ENCODE measurements at places on chromosomes 4 and X.

DNA sequence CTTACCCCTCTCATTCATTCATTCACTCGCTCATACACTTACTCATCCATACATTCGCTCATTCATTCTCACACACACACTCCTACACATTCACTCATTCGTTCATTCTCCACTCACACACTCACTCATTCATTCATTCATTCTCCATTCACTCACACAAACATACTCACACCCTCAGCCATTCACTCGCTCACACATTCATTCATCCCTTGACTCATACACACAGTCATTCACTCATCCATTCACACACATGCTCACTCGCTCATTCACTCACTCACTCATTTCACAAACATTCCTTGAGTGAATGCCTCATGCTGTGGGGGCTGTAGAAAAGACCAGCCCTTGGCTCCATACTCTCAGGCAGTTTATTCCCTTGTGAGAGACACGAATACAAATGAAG, 151.1 kb upstream of the MAMLD1 start:
- no peak for DNase-seq

- DNase-seq, result no peak
Observed at GRCh38 chr4:8114456-8115202, 44.0 kb downstream of the ABLIM2 start.

DNA sequence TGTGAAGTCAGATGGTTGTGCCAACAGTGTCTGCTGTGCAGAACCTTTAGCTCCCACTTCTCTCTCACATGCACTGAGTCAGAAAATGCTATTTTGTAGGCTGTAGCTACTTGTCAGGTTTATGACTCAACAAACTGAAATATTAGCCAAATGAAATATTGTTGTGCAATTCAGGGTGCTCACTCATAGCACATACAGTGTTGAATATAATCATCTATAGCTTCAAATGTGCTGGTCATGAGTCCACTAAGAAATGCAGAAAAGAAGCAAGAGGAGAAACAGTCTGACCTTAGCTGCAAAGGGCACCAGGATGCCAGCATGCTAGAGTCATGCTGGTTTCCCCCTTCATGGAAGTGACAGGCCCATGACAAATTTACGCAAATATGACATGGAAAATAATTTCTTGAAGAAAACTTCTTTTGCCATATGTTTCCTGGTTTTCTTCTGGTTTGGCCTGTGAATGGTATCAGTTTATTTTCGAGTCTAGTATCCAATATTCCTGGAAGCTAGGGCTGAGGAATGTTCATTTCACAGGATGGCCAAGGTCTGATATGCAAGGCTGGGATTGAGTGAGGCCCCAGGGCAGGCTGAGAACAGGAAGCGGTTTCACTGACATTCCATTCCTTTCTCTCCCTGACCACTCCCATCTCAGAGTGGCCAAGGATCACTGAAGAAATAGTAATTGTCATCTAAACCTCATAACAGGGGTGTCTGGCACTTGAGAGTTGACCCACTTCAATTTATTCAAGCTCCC, 10.3 kb upstream of the CXCL2 start:
- DNase-seq, result no peak

DNA sequence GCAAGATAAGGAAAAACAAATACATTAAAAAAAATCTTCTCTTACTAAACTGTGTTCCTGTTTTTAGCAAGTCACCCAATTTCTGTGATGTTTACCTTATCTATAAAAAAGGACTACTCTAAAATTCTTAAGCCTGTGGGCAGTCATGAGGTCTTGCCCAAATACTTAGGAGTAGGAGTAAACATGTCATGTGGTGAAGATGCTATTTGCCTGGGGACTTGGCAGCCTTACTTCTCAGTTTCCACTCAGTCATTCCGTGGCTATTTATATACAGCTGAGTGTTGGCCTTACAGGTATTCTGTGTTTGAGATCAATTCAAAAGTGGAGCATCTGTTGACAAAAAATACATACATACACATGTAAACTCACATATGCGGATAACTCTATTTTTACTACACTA, 89.9 kb upstream of the TLR2 start:
- no peak for DNase-seq

DNA sequence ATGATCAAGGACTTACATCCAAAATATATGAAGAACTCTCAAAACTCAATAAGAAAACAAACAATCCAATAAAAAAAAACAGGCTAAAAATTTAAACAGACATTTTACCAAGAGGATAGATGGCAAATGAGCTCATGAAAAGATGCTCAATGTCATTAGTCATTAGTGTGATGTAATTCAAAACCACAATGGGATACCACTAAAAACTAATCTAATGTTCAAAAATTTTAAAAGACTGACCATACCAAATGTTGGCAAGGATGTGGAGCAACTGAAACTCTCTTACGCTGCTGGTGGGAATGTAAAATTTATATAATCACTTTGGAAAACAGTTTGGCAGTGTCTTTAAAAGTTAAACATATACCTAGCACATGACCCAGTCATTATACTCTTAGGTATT, 43.7 kb downstream of the RPS6KA6 start:
- no peak for DNase-seq

DNA sequence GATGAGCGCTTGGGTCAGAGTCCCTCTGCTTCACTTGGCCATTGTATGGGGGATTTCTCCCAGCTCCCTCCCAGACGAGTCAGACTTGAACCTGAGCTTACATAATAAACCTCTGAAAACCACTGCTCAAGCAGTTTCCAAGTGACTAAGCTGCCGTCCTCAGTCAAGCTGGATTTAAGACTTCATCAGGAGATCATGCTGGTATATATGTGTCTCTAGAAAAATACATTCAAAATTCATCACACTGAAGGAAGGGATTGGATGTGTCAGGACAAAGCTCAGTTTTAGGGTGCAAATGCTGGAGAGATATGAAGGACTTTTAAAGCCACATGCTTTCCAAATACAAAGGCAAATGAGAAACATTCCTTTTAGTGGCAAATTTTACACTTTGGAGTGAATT, 114.3 kb downstream of the QDPR start:
- DNase-seq, result no peak

DNA sequence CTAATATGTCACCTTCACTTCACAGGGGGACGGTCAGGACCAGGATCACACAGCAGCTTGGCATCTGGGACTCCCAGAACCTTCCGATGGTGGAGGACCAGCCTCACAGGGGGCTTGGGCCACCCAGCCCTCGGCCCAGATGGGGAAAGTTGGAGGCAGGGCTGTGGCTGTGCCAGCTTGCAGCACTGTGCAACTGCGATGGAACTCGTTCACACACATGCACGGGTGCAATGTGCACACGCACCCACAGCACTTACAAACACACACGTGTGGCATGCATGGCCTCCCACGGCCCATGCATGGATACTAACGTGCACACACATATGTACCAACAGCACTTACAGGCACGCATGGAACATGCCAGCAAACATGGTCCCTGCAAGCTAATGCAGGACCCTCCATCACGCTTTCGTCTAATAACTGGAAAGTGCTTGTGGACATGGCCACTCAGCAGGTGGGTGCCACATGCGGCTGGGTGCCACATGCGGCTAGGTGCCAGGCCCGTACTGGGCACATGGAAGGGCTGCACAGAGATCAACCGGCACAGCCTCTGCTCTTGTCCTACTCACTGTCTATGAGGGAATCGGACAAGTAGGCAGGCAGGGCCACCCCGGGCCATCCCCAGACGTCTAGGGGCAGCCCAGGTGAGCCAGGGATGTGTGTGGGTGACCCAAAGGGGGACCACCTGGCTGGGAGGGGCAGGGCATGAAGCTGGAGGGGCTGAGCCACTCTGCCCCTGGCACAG, 63.2 kb downstream of the ADRA2C start:
- no peak for DNase-seq

DNA sequence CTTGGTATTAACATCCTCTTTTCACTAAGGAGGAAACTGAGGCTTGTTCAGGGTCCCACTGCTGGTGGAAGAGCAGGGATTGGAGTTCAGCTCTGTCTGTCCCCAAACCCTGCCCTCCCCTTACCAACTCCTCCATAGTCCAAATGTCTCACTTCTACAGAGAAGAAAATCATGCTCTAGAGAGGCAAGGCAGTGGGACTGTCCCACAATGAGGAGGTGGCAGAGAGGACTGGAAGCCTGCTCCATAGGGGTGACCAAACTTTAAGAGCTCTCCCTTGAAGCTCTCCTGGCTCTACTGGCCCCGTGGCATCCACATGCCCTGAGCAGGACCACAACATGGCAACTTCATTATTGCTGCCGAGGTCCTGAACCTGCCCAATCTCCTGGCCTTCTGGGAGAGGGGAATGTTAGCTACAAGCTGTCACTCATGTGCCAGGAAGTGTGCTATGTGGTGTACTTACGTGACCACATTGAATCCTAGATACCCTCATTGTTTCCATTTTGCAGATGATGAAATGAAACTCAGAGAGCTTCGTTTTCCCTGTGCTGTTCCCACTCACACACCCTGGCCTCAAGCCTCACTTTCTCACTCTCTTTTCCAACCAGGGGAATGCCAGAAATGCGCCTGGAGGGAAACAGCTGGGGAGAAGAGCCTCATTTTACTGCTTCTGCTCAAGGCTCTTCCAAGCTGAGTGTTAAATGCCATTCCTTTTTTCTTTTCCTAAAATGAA, 71.5 kb downstream of the ANAPC4 start:
- DNase-seq, result no peak

DNA sequence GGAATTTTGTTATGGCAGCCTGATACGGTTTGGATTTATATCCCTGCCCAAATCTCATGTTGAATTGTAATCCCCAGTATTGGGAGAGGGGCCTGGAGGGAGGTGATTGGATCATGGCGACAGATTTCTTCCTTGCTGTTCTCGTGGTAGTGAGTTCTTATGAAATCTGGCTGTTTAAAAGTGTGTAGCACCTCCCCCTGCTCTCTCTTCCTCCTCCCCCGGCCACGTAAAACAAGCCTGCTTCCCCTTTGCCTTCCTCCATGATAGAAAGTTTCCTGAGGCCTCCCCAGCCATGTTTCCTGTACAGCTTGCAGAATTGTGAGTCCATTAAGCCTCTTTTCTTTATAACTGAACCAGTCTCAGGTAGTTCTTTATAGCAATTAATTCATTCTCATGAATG, 37.9 kb downstream of the SUPT20HL2 start:
- no peak for DNase-seq

- DNase-seq, result no peak
Observed at GRCh38 chrX:132033166-132033565, 10.1 kb downstream of the STK26 start.

DNA sequence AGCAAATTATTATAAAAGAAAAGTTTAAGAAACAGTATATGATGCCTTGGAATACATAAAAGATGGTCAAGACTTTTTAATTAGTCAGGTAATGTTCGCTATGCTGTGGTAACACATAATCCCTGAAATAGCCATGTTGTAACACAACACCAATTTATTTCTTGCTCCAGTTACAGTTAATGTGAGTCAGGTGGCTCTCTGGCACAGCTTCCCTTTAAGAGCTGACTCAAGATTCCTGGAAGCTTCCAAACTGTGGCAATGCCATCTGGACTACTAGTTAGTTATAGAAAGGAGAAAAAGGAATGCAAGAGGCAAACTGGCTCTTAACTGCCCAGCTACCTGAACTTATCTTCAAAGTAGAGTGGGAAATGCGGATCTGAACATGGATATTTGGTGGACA, 210.5 kb downstream of the CHM start:
- DNase-seq, result peak; percentile 88

GRCh38 chrX:20374900-20375438, 108.3 kb upstream of the RPS6KA3 start:
- no peak for DNase-seq

DNA sequence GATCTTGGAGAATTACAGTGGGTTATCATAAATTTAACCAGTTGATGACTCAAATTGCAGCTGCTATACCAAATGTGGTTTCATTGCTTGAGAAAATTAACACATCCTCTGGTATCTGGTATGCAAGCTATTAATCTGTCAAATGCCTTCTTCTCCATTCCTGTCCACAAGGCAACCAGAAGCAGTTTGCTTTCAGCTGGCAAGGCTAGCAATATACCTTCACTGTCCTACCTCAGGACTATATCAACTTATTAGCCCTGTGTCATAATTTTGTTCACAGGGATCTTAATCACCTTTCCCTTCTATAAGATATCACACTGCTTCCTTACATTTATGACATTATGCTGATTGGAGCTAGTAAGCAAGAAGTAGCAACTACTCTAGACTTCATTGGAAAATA, 110.0 kb upstream of the GPC3 start:
- DNase-seq, result no peak

- no peak for DNase-seq
Observed at GRCh38 chrX:39890807-39891206, 207.0 kb downstream of the BCOR start.

- DNase-seq, result no peak
Observed at GRCh38 chr4:38757945-38758600, 24.7 kb downstream of the TLR10 start.

DNA sequence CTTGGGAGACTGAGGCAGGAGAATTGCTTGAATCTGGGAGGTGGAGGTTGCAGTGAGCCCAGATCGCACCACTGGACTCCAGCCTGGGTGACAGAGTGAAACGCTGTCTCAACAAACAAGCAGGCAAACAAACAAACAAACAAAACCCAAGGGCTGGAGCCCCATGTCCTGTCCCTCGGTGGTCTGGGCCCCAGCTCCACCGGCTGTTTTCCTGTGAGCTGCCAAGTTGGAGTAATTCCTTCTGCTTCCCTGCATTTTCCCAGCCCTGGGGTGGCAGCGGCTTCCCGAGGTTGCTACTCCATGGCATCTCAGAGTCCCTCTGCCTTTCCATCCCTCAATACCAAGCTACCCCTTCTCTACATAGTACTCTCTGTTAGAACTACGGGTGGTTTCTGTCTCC, 43.2 kb downstream of the RGS12 start:
- no peak for DNase-seq

- DNase-seq, result no peak
Observed at GRCh38 chrX:40971736-40972135, 113.5 kb upstream of the USP9X start.

- DNase-seq, result no peak
Observed at GRCh38 chrX:95056901-95057300, 1382.9 kb downstream of the FAM133A start.

DNA sequence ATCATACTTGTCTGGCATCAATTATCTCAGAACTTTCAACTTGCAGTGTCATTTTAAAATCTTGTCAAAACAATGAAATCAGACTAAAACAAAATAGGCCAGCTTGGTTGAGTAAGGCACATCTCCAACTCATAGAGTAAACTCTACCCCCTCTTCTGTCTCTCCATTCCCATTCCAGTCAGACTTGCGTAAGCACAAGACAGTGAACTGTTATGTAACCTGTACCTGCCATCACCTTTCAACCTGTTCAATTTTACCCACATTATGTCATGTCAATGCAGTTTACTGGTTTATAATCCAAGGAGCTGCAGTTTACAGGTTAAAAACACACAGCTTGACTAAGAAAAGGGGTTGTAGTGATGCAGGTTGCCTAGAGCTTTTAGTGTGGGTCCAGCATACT, 8.3 kb downstream of the CDX4 start:
- DNase-seq, result no peak

- no peak for DNase-seq
Observed at GRCh38 chr4:11801466-11802446, 373.1 kb upstream of the HS3ST1 start.

DNA sequence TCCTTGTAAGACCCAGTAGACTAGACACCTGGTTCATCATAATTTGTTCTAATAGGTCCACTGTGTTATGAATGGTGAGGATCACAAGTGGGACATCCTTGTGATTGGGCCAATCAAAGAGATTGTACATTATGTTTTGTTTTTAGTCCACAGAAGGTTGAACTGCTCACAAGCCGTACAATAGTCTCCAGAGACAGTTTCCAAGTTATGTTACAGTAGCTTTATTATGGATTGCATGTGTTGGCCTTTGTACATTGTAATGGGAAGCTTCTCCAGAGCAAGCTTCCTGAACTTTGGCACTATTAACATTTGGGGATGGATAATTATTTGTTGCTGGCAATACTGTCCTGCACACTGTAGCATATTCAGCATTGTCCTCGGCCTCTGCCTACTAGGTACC, 86.1 kb downstream of the MAGEB10 start:
- DNase-seq, result no peak

GRCh38 chr4:60617731-60618130, 582.4 kb upstream of the ADGRL3 start:
- DNase-seq, result no peak

Data from DMS 273 treated with DMSO at 0.1 percent for 48 hours (cell line).